CD4-positive, alpha-beta T cell treated with Interleukin-6 at 100 ng/mL for 8 hours (primary cell): ENCODE measurements at places on chromosomes 4 and X.
A peak's percentile ranks its signal among the peaks of the same experiment; 100 is the strongest.

DNA sequence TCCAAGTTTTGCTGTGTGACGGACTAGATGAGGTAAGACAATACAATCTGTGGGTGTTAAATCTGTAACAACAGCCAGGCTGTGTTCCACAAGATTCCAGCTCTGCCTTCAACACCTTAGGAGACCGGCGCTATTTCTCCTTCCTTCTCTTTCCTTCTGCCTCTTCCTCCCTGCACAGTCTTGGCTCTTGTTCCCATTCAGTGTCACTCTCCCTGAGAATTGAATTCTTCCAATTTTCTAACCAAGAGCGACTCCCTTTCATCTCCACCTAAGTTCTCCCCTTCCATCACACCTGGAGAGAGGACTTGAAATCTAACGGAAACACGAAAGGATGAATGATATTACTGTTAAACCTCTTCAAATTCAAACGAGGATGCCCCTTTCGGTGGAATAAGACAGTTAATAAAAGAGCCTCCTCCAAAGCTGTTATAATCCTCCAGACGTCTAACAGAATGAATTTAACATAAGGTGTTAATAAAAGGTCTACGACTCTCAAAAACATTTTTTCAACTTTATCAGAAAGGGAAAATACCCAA is 2.7 kb downstream of the EPHA5 start:
- no peak for DNase-seq

- DNase-seq: no peak
Observed at GRCh38 chr4:166123546-166123945, 250.5 kb downstream of the TLL1 start.

GRCh38 chr4:37889849-37890800 is 759 bp upstream of the TBC1D1 start:
- DNase-seq: peak; percentile 9

- DNase-seq: peak; percentile 27
Observed at GRCh38 chrX:15815779-15816437, 25.6 kb downstream of the ZRSR2 start.

DNA sequence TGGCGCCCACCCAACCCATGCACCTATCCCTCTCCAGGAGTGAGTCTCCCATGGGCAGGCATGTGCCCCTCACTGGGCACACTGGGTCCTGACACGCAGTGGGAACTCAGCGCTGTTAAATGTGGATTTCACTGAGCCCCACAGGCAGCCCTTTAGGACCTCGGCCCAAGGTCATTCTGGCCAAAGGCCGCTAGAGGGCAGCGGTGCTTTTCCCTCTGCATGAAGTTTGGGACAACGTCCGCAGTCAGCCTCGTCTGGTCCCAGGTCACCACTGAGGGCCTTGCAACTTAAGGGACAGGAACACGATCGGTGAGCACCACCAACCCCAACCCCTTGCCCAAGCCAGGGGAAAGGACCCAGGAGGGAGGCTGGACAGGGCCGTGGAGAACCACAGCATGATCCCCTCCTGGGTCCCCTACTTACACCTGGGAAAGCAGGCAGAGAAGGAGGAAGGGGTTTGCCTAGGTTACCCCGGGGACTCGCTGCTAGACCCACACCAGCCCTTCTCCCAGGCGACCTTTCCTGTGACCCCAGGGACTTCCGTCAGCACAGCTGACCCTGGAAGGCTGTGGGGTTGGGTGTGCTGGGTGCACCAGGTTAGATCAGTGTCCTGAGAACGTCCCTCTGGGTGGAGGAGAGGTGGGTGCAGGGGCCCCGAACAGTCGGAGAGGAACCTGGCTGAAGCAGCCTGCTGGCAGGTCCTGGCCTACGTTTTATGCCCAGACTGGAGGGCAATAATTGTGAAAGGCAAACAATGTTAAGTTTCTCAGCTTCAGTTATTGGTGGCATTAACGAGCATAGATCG is 24.0 kb downstream of the CYTL1 start:
- peak; percentile 12 for DNase-seq

GRCh38 chrX:63350465-63350877 is 661 bp downstream of the SPIN4 start:
- no peak for DNase-seq

DNA sequence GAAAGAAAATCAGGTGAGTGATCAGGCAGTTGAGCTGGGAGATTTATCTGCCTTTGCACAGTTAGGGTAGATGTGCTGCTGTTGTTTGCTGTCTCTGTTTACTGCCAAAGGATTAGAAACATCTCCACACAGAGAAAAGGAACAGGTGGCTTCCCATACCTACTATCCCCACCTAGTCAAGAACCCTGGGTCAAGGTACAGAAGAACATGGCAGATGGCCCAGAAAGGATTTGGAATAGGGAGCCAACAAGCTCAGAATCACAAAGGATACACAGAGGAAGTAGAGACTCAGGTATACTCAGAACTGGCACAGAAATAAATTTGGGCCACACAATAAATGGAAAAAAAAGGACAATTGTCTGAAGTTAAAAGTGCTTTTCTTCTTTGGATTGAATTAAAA is 64.3 kb downstream of the TIGD2 start:
- no peak for DNase-seq

DNA sequence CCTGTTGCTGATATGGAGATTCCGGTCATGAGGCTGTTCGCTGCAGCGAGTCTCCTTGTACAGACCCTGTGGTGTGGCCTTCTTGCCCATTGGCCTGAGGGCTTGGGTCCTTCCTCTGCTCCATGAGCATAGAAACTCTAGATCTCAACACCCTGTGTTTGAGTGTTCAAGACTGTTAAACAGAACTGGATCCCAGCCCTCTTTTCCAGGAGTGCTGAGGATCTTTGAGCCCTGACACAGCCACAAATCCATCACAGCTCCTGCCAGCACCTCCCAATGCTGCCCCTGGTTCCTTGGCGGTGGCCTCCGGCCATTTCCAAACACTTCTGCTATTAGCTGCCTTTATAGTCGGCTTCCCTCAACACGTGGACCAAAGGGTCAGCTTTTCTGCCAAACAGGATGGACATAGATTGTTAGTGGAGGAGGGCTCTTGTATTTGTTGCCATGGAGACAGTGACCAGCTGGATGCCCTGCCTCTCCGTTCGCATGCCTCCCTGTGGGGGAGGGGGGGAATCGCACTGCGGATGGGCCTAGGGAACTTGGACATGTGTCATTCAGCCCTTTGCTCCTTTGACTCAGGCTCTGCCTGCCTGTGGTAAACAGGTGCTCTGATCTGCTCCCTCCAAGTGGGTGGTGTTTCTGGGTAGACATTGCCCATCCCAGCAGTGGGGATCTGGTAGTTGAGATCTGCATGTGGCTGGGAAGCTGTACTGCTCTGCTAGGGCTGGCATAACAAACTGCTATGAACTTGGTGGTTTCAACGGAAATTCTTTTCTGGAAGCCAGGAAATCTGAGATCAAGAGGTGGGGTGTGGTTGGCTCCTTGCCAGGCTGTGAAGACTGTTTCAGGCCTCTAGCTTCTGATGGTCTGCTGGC is 6.9 kb upstream of the WDR1 start:
- peak; percentile 25 for DNase-seq

- DNase-seq: no peak
Observed at GRCh38 chr4:45580334-45580733, 543.5 kb downstream of the GABRG1 start.

- no peak for DNase-seq
Observed at GRCh38 chrX:135410861-135411627, 10.7 kb upstream of the SMIM10L2A start.

DNA sequence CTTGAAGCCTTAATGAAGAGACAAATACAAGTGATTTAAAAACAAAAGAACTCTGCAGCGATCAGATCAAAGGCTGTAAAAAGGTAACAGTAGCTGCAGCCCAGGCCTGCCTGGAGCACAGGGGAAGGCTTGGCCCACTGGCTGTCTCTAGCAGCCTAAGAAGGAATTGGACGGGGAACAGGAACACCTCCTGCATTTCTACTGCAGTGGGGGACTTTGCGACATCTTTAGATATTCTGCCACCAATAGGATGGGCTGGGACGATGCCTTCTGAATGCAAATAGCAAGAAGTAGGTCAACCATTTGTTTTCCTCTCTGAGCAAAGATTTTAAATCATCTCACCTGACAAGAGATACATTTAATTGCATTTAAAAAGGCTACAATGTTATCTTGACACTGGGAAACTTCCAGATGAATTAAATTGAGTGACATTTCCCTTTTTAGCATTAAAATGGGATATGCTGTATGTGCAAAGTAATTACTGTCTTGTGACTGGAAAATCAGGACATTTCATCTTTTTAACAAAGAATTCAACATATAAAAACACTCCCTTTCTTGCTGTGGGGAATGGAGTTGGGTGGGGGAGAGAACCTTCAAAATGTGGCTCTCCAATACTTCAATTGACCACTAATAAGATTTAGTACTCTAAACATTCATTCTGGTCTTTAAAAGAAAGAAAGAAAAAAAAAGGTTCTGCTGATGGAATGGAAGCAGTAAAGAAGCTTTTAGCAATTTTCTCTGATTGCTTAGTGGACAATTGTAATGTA is 70.0 kb downstream of the NYX start:
- no peak for DNase-seq

DNA sequence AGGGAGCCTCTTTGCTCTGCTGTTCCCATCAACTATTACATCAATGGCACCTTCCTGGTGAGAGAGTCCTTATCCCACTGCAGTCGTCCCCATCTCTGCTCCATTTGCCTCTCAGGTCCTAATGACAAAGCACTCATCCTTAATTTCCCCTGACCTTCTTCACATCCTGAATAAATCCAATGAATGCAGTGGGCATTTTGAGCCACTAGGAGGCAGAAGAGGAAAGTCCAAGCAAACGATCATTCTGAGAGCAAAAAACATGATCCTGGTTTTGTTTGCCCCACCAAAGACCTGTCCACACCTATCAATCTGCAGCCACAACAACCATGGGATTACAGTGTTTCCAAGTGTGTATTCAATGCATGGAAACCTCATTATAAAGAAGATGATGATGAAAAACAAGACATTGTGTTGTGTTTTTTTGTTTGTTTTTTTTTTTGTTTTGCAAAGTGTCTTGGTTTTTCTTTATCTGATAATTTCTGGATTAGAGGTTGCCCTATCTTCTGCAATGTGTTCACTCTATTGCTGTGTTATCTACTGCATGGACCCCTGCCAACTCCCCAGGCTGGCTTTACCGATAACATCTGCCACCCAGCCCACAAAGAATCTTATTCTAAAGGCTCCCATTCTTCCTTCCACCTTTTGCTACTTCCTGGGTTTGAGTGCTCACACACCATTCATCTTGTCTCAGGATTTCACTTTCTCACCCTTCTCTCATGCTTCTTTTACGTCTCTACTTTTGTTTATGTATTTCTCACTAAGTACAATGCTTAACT is 207.2 kb downstream of the NLGN4X start:
- no peak for DNase-seq

- no peak for DNase-seq
Observed at GRCh38 chr4:73803213-73803612, 33.3 kb upstream of the CXCL6 start.

DNA sequence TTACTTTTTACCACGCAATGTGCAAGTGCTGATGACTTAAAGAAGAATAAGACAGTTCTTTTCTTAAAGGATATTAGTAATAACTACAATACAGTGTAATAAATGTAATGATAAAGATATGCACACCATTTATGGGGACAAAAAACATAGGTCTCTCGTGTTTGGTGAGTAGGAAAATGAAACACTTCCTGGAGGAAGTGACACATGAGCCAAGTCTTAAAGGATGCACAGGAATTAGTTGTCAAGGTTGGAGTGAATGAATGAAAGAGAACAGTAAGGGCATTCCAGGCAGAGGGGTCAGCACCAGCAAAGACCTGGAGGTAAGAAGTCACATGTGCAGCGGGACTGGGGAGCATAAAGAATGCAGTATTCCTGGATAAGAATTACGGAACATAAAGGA is 112.7 kb downstream of the SH3RF1 start:
- DNase-seq: no peak

- no peak for DNase-seq
Observed at GRCh38 chr4:17296921-17297890, 214.7 kb downstream of the QDPR start.

- DNase-seq: no peak
Observed at GRCh38 chr4:128347175-128347868, 59.7 kb upstream of the PGRMC2 start.

DNA sequence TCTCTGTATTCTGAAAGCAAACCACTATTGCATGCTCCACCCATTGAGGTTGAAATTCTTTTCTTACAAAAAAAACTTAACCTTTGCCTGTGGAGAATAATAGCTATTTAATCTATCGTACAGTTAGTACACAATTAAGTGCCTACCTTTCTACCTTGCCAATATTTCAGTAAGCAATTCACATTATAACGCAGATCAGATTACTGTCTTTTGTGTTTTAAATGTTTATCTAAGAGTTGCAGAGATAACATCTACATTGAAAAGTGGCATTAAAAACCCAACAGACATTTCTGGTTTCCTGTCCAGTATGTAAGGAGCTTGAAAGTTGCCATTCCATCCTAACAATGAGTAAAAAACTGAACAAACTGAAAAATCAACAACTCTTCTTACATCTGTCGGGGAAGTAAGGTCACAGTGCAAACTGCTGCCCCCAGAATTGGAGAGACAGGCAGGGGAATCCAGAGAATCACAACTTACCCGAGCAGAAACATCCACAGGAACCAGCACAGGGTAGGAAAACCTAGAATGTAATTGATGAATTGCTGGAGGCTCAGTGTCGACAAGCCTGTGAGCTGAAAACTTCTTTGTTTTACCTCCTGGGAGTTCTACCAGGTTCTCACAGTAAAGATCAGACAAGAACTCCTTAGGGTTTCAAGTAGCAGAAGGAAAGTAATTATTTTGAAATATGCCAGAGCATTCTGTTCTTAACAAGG is 27.3 kb upstream of the ACSL4 start:
- no peak for DNase-seq

DNA sequence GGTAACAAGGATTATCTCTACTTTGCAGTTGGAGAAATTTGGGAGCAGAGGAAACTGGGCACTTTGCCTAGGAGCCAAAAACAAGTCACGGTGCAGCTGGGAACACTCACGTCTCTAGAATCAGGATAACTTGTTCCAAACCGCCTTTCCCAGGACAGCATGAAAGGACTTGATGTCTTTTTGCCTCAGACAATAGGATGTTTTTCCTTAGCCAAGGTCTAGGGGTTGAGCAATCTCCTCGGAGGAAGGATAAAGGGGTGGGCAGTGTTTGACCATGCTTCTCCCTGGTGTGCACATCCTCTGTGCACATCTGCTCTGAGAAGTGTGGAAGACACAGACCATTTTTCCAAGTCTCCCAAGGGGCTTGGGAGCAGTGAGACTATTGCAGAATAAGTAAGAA is 1.7 kb upstream of the SPARCL1 start:
- DNase-seq: no peak

DNA sequence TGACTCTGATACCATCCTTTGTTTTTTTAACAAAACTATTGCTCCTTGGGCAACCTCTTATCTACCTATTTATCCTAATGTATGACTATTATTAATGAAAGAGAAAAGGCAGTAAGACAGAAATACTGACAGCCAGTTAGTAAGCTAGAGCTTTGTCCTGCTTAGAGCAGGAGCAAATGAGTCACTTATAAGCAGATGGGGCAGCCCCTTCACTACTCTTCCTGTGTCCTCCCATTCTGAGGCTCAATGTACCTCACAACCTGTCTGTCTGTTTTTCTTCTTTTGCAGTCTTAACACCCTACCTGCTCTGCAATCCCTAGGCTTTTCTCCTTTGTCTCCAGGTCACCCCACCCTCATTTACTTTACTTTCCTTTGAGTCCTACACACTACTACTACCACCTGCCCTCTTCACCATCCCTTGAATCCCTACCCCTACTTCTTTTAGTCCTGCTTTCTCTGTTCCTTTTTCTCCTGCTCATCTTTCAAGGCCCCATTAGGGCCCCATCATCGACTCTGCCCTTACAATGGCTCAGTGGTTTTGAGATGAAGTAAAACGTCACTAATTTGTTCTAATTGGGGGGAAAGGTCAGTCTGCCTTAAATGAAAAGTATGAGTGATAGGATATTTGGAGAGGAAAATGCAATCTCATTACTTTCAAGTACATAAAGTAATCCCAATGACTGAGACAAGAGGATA is 294.3 kb downstream of the GUCY2F start:
- DNase-seq: no peak
